Astrocyte (in vitro differentiated cells and primary cell): ENCODE measurements at places on chromosomes 4 and X.

DNA sequence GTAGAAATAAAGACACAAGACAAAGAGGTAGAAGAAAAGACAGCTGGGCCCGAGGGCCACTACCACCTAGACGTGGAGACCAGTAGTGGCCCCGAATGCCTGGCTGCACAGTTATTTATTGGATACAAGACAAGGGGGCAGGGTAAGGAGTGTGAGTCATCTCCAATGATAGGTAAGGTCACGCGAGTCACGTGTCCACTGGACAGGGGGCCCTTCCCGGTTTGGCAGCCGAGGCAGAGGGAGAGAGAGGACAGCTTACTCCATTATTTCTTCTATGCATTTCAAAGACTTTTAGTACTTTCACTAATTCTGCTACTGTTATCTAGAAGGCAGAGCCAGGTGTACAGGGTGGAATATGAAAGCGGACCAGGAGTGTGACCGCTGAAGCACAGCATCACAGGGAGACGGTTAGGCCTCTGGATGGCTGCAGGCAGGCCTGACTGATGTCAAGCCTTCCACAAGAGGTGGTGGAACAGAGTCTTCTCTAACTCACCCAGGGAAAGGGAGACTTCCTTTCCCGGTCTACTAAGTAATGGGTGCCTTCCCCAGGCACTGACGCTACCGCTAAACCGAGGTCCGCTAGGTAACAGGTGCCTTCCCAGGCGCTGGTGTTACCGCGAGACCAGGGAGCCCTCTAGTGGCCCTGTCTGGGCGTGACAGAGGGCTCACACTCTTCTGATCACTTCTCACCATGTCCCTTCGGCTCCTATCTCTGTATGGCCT is 44.9 kb downstream of the ZBTB49 start:
- peak; percentile 8 for DNase-seq

- no peak for DNase-seq
Measured at GRCh38 chr4:100372432-100372831, 145.4 kb downstream of the EMCN start.

DNA sequence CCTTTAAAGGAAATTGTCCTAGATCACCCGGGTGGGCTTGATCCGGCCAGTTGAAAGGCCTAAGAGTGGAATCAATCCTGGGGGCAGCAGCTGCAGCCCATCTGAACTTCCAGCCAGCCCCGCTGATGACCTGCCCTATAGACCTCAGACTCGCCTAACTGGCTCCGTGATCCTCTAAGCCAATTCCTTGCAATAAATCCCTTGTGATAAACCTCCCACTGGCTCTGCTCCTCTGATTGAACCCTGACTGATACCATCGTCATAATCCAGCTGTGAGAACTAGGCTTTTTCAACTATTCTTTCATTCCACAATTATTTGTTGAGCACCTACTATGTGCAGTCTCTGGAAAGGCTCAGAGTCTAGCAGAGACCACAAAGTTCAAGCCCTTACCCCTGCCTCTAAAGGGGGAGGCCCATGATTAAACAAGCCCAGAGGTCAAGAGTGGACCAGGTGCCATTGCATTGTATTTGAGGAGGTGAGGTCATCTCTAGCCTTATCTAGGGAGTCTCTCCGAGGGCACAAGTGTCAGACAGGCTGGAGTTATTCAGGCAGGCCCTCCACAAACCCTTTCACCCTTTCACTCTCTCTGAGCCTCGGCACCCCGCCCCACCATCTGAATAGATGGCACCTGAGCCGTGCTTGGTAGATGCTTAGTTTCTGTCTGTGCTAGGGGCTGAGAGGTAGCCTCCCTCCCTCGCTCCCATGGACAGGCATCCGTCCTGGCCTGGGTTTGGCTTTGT is 20.5 kb upstream of the GPR78 start:
- DNase-seq, result no peak

DNA sequence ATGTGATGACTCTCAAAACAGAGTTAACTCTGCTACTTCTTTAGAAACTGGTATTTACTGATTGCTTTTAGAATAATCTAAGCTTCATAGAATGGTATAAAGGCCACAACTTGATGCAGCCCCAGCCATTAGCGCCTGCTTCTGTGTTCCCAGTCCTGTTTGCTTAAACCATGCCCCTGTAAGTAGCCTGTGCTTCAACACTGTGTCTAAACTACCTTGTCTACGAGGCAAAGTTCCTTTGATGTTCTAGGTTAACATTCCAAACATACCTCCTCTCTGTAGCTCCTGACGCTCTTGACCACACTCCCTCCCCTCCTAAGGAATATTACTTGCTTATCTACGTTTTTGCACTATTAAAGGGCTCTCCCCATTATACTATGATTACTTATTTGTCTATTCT is 352.5 kb upstream of the ADGRL3 start:
- DNase-seq, result no peak

DNA sequence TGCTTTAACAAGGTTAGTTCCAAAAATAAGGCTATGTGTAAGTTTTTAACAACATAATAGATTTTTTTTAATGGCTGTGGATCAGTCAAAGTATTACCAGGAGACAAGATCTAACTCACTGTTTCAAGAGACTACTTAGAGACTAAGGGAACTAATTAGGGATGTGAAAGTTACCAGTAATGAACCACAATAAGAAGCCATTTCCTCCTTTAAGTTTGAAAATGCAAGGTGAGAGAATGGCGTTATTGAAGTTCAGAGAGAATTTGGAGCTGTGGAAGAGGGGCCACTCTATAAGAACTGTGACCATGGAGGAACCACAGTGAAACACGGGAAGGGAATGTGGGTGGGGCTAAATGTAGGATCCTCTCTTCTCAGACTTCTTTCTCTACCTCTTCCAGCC is 624.2 kb downstream of the GLUD2 start:
- DNase-seq, result no peak

- peak; percentile 83 for DNase-seq
Measured at GRCh38 chr4:10619220-10619619, 65.3 kb downstream of the CLNK start.

DNA sequence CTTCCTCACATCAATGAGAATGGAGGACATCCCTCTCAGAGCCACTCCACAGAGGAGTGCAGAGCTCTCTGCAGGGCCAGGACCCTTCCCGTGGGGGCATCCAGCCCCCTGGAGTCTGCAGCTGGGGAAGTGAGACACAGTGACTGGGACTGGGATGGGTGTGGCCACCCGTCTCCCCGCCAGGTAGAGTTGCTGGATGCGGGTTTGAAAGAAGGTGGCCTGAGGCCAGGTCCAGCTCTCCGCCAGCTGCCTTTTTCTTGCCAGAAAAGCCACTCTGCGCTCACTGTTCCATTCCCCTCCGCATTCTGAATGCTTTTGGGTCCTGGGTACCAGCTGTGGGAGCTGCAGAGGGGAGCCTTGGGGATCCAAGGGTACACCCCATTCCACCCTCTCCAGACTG is 82.6 kb downstream of the ABLIM2 start:
- DNase-seq, result no peak

- no peak for DNase-seq
Measured at GRCh38 chr4:48078862-48079655, 55.0 kb downstream of the TXK start.

DNA sequence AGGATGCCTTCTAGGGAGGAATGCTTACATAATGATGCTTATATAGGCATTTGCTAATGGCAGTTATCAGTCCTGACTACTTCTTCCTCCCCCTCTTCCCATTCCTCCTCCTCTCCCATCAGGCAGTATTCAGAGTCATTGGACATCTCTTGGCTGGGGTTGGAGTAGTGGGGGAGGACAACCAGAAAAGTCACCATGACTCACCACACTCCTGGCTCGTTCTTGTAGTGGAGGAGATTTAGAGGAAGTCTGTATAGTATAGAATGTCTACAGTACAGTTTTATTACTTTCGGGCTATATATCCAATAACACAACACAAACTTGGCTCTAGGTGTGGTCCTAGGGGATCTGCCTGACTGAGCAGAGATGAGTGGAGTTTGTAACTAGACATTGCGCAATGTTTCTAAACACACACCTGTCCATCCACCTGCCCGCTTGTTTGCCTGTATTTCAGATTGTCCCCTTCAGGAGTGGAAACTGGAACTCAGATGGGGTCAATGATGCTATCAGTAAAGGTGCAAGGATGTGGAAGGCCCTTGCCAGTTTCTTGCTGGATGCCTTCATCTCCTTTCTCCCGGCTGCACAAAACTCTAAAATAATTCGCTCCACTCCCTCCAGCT is 27.9 kb upstream of the KIAA1210 start:
- peak; percentile 65 for DNase-seq

DNA sequence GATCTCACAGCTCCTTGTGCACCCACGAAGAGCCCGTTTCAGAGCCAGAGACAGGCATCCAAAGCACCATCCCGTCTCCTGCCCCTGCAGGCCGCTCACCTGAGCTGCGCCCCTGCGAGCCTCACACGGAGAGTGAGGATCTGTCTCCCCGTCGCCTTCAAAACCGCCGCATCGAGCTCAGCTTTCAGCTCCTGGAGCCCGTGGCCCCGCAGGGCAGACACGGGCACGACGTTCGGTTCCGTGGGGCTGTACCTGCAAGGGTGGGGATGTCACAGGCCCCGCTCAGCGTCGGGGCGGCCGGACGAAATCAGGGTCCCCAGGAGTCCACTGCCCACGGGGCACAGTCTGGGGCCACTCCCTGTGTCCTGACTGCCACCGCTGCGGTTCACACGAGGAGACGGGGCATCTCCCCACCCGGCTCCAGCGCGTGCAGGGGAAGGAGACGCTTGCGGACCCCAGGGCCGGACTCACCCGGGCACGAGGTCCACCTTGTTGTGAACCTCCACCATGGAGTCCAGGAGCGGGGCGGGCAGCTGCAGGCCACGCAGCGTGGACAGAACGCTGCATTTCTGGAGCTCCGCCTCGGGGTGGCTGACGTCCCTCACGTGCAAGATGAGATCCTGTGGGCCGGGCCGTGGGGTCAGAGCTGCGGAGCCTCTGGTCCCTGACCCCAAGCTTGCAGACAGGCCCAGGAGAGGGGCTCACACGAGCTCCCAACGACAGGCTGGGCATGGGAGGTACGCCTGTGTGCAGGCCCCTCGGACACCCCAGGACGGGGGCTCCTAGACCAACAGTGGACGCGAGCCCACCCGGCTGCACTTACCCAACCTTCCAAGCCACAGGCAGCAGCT is 11.1 kb downstream of the GTPBP6 start:
- no peak for DNase-seq

DNA sequence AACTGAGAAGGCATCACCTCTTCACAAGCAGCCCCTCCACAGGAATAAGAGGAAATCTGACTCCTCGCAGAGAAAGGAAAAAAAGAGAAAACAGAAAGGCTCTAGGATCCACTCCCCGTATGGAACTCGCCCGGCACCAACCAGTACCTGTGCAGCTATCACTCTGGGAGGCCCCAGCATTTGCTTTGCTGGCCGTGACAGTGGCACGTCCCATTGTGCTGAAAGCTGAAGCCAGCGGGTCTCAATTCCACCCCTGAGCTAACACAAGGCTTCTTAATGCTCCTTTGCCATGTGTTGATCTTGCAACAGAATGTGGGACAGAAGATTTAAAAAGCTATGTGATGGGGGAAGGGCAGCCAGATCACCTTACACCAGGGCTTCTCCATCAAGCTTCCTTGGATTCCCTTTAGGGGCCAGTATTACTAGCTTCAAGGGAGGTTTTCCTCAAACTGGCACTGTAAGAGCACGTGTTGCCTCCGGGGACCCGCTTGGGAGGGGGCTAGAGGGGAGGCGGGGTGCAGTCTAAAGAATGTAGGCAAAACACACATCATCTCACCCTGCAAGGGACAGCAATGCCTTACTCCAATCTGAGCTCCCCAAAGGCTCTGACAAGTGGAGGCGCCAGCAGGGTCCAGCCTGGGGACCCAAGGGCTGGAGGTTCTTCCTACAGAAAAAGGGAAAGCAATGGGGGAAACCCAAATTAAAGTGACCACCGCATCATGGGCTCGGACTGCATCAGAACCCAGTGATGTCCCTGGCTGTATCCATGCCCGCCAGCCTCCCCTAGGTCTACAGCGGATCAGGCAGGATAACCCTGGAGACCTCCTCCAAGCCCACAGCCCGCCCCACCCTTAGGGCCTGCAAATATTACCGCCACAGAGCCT is 1.2 kb downstream of the USP46 start:
- no peak for DNase-seq

GRCh38 chrX:86455495-86455894 is 307.2 kb downstream of the DACH2 start:
- no peak for DNase-seq

GRCh38 chr4:186981161-186981560 is 257.5 kb upstream of the FAT1 start:
- DNase-seq, result peak; percentile 6

DNA sequence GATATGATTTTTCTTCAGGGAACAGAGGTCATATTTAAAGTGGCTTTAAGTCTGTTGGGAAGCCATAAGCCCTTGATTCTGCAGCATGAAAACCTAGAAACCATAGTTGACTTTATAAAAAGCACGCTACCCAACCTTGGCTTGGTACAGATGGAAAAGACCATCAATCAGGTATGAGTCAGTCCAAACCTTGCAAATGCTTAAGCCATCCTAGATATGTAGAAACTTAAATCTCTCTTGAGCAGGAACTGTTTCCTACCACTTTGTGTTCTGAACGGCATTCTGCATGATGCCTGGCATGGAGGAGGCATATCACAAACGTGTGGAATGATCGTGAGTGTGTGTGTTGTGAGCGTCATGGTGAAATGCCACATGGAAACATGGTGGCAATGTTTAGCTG is 164.8 kb downstream of the PTTG2 start:
- DNase-seq, result peak; percentile 31

GRCh38 chr4:181870326-181870725 is 372.9 kb upstream of the TENM3 start:
- peak; percentile 73 for DNase-seq

GRCh38 chrX:31237189-31237588 is 165.3 kb upstream of the FTHL17 start:
- no peak for DNase-seq

DNA sequence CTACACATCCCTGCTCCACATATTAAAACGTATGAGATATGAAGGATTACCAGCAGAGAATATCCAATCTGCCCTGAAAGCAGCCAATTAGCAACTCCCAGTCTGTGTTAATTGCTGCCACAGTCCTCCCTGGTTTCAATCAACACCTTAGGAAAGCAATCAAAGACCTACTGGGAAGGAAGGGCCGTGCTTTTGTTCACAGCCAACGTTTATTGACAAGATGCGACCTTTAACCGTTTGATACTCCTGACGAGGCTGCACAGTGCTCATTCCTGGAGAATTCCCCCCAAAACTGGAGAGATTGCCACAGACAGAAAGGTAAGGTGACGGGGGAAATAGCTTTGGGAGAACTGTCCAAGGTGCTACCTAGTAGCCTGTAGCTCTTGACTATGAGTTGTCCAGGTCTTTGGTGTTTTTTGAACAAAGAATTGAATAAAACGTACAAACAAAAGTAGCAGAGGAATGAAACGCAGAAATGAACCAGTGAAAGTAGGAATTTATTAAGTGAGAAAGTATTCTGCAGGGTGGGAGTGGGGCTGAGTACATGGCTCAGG is 596.5 kb downstream of the NLGN4X start:
- no peak for DNase-seq

DNA sequence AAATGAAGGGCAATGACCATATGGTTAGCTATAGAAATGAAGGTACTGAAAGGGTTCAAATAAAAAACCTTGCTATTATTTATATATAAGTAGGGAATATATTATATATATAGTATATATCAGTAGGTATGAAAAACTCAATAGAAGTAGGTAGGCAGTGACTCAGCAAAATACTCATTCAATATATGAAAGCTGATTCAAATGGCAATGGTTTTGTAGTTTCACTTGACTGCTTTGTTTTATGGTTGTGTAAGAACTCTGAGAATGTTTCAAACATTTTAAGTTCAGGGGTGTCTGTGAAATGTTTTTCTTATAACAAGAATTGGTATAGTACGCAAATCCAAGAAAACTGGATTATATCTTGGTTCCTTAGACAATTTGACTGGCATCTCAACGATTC is 4.1 kb downstream of the ZNF280C start:
- no peak for DNase-seq

- DNase-seq, result no peak
Measured at GRCh38 chr4:90027565-90027964, 99.6 kb upstream of the CCSER1 start.
